Forelimb muscle (tissue), 1 donor: ENCODE measurements at places on chromosomes 13 and 19.

DNA sequence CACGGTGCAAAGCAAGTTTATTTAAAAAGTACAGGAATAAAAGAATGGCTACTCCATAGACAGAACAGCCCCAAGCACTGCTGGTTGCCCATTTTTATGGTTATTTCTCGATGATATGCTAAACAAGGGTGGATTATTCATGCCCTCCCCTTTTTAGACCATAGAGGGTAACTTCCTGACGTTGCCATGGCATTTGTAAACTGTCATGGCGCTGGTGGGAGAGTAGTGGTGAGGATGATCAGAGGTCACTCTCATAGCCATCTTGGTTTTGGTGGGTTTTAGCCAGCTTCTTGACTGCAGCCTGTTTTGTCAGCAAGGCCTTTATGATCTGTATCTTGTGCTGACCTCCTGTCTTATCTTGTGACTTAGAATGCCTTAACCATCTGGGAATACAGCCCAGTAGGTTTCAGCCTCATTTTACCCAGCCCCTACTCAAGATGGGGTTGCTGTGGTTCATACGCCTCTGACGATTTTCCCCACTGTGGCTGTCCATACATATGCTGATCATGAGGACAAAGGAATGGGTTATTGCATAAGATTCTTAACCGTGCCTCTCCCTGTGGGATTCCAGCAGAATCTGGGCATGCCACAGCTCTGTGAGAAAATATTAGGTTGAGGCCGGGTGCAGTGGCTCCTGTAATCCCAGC is 36.9 kb upstream of the ZNF507 start:
- no peak for DNase-seq

GRCh38 chr13:99746637-99747402 is 224.7 kb downstream of the ZIC5 start:
- no peak for DNase-seq

- no peak for DNase-seq
Observed at GRCh38 chr13:57969951-57970350, 338.4 kb downstream of the PCDH17 start.

- no peak for DNase-seq
Observed at GRCh38 chr19:34332027-34332760, 32.8 kb upstream of the GPI start.

DNA sequence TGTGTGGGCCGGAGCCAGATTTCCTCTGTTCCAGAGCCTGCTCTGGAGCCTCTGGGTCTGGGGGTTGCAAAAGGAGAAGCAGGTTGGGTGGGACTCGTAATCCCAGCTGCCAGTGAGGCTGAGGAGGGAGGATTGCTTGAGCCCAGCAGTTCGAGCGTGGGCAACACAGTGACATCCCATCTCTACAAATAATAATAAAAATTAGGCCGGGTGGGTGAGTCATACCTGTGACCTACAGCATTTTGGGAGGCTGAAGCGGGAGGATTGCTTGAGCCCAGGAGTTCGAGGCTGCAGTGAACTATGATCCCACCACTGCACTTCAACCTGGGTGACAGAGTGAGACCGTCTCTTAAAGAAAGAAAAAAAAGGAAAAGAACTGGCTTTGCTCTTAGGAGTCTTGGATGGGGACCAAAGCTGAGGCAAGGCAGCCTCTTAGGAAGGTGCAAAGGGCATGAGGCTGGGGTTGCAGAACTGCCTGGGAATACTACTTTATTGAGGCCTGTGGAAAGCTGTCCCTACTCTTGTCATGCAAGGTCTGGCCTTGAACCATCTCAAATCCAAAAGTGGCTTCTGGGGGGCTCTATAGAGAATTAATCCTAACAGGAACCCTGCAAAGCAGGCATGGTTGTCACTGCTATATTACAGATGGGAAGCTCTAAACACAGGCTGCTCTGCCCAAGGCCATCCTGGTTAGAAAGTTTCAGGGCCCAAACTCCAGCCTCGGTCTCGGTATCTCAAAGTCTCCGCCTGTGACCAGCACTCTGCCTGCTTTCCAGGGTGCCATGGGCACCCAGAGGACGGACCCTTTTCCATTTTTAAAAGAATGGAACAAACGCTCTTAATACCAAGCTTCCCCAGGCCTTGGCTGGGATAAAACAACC is 880 bp upstream of the C19orf12 start:
- no peak for DNase-seq

DNA sequence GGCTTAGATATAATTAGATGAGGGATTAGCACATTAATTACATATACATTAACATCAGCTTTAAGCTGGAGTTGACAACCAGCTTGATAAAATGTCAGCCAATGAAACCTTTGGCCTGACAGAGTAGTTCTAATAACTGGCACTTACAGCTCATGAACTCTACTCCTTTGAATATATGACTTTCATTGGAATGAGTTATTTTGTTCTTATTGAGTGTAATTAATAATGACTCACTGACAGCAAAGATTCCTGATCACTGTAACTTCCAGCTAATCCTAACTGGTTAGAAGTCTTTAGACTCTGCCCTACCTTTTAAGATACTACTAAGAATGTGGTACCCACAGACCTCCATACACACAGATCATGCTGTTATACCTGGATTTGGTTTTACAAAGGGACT is 41.0 kb downstream of the EFNB2 start:
- DNase-seq: no peak

- DNase-seq: no peak
Observed at GRCh38 chr13:33487575-33488243, 202.2 kb upstream of the STARD13 start.

DNA sequence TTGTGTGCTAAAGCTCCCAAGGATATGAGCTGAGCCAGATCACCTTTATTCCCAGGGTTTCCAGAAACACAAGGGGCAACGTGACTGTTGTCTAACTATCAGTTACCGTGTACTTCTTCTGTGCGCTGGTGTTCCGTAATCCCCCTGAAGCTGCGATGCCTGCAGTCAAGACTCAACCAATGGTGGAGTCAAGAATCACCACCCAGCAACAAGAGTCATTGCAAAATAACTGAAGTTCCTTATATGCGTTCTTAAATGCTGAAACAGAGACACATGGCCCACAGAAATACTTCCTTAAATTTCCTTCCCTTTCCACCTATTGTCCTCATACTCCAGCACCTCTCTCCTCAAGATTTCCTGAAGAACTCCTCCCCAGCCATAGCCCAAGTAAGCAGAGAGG is 200.2 kb downstream of the KATNAL1 start:
- DNase-seq: no peak

DNA sequence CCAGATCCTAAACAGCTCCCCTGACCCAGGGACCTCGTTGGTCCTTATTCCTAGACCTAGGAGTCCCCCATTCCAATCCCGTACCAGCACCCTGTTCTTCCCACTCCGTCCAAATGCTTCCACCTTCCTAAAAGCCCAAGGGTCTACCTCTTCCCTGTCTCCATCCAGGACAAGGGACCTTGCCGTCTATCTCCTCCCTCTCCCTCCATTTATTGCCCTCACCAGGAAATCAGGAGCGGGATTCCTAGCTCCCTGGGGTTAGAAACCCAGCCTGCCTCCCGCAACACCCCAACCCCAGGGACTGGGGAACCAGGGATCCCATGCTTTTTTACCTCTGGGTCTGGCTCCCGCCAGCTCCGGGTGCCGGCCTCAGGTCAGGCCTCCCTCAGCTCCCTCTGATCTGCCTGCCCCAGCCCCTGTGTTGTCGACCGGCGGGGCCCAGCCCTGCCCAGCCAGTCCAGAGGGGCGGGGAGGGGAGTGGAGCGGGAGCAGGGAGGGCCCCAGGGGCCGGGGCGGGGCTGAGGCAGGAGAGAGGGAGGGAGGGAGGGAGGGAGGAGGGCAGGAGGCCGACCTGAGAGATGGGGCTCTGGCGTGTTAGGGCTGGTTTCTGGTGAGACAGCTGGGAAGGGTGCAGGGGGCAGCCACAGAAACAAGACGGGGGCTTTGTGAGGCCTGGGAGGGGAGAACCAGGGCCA is at the start of gene B3GNT8:
Gene B3GNT8 (minus strand): TSS at position 423 of the 695 bp plus-strand sequence. CDS start 596 bp downstream, outside the sequence.
- no peak for DNase-seq

GRCh38 chr19:40630571-40631160 is 29.5 kb downstream of the LTBP4 start:
- no peak for DNase-seq

- DNase-seq: no peak
Observed at GRCh38 chr19:18908917-18909619, 10.1 kb downstream of the COPE start.

DNA sequence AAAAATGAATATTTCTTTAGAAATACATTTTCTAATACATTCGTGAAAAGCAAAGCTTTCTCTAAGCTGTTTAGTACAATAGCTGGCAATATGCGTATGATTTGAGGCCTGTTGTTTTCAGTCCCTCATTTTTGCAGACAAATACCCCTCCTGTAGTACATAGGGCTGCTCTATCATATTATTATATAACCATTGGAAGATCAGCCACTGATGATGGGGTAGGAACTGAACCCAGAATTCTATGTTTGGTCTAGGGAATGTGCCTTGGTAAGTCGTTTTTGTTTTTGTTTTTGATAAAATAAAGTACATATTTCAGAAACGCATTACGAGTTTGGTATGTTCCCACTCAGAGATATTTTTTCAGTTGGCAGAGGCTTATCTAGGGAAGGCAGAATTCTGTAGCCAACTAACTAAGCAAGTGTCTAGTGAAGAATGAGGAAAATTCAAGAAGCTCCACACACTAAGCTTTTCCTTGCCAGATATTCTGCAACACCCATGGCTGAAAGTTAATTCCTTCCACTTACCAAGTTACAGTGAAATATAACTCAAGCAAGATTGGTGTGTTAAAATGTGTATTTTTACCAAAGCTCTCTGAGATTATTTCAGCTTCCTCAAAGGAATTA is 656.9 kb upstream of the MIR17HG start:
- DNase-seq: no peak

DNA sequence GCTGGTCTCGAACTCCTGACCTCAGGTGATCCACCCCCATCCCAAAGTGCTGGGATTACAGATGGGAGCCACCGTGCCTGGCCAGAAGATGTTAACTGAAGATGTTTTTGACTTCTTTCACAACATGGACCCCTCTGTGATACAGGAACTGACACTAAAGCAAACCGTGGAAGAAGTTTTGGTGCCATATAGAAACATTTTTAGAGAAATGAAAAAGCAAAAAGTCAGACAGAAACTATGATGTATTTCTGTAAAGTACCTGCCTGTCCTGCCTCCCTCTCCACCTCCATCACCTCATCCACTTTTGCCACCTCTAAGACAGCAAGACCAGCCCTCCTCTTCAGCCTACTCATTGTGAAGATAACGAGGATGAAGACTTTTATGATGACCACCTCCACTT is 11.3 kb downstream of the FBXO27 start:
- no peak for DNase-seq

- no peak for DNase-seq
Observed at GRCh38 chr19:35337984-35338296, 9.0 kb downstream of the CD22 start.

DNA sequence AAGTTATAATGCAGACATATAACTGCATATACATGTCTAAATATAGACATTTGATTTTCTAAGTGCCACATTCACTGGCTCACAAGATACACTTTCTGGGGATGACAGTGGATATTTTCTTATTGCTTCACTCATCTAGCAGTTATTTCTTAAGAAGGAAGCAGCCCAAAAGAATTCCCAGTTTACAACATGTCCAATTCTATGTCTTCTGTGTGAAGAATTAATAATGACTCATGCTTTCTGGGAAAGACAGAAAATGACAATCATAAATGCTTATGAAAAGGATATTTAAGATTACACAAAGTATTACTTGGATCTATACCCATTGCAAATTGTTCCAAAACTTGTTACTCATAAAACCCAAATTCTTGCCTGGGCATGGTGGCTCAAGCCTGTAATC is 543.4 kb downstream of the SUCLA2 start:
- no peak for DNase-seq

GRCh38 chr19:10876459-10877240 is 5.3 kb downstream of the CARM1 start:
- no peak for DNase-seq

GRCh38 chr13:20118268-20119140 is 42.3 kb downstream of the GJA3 start:
- DNase-seq: no peak

DNA sequence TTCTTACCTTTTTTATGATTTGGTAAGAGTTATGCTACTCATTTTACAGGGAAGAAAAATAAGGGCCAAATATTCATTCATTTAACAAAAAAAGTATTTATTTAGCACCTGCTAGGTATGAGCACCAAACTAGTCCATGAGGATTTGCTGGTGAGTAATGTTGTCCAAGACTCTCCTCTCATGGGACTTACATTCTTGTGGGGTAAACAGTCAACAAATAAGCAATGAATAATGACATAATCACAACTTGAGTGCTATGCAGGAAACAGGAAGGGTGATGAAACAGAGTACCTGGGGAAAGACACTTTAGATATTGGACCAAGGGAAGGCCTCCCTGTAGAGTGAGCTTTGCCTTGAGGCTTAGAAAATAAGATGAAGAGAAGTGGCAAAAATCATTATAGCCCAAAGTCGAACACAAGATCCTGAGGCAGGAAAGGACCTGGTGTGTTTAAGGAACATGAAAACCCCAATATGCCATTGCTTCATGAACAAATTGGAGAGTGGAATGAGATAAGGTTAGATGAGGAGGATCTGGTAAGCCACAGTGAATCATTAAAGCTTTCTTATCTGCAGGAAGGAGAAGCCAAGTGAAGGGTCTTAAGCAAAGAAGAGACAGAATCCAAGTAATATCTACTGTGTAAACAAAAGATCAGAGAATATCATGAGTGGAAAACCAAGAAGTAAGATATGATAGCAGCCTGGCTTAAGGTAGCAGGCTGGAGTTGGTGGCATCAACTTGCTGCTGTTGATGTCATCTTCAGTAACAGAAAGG is 294.5 kb upstream of the NBEA start:
- no peak for DNase-seq

DNA sequence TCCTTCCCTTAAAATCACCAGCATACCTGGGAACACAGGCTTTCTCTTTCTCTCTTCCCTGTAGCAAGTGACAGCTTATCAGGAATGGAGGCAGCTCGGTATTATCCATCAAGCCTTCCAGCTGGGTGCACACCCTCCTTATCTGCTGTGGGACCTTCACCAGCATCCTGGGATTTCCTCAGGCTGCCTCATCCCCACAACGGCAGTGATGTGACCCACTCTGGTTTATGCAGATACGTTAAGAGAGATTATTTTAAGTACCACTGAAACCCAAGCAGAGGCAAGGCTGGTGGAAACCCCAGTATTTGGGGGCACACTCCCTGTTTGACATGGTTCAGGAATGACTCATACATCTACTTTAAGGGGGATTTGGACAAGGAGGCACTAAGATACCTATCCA is 192.1 kb downstream of the TM9SF2 start:
- DNase-seq: no peak
